ENCODE measurements at places on chromosomes 5 and 9. TPM values are rescaled to one million over a fixed set of nuclear protein-coding genes. Genes with fewer than 3 reads are reported as not detected.

FABP6 gene
- total RNA-seq: not detected

EGFL7 gene
- total RNA-seq: 1.1 TPM

TTLL11 gene
- 3.9 TPM for total RNA-seq

PCDHGA1 gene
- 0.31 TPM for total RNA-seq

MARVELD2 gene
- total RNA-seq: 0.43 TPM

SOWAHA gene
- not detected for total RNA-seq

- H3K27ac ChIP-seq: no peak overlapping the region
- peaks cover 1% of the 10 kb centered on the region for H3K4me1 ChIP-seq
- no peaks in the 10 kb centered on the region for H3K27me3 ChIP-seq
- no peak overlapping the region for H3K4me3 ChIP-seq
- H3K36me3 ChIP-seq: peaks cover 7% of the 10 kb centered on the region
- no peak for DNase-seq
Measured at GRCh38 chr5:150710165-150710564, 9.3 kb upstream of the RBM22 start.

DNA sequence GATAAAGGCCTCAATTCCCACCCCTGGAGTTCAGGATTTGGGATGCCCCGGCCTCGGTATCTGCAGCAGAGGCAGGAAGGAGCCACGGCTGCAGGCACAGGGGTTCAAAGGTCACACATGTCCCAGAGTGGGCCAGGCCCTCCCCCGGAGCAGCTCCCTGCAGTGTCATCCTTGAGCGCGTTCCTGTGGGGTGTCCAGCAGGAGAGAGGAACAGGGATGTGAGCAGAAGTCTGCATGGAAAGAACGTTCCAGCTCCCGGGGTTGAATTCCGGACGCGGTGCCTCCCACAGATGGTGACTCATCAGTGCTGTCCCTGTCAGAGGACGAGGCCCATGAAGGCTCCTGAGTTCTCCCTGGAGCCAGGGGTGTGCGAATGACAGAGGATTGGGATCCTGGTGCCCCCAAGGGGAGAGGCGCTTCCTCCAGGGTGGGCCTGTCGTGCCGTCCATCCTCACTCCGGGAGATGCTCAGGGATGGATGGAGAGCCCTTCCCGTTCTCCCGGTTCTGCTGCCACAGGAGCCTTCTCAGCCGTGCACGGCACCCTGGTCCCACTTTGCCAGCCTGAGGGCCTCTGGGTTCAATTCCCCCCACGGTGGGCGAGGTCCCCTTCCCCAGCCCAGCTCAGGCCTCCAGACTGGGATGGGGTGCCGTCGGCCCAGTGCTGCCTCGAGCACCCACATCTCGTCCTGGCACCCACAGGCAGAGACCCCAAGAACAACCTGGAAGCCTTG is 3.1 kb downstream of the LCN1 start:
- DNase-seq: no peak
- peaks cover 4% of the 10 kb centered on the region for H3K27me3 ChIP-seq
- no peaks in the 10 kb centered on the region for H3K36me3 ChIP-seq
- peaks cover 1% of the 10 kb centered on the region for H3K4me1 ChIP-seq

DNA sequence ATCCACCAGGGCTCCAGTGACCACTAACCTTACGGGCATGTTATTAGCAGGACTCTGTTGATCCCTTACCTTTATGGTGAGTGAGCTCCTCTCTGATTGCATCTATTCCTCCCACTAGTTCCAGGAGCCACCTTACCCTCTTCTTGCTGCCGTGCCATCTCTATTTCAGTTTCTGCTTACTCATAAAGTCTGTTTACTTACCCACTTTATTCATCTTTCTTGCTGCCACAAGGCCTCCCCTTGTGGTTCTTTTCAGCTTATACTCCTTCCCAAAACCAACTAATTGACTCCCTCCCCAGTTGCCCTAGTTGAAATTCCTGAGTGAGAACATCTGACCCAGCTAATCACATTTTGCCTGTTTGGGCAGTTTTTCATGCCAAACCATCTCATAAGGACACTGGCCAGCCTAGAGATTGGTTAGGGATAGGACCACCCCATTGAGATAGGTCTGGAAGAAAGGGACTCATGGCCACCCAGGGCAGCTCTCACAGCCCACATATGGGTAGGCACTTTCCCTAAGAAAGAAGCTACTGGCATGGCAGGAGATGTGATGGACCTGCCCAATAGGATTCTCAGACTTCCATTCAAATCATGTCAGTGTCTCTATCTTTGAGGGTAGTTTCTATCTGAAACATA is 412.7 kb downstream of the EFNA5 start:
- no peaks in the 10 kb centered on the region for H3K36me3 ChIP-seq
- no peaks in the 10 kb centered on the region for H3K4me1 ChIP-seq
- H3K27ac ChIP-seq: no peak overlapping the region
- DNase-seq: no peak
- no peak overlapping the region for H3K4me3 ChIP-seq

DNA sequence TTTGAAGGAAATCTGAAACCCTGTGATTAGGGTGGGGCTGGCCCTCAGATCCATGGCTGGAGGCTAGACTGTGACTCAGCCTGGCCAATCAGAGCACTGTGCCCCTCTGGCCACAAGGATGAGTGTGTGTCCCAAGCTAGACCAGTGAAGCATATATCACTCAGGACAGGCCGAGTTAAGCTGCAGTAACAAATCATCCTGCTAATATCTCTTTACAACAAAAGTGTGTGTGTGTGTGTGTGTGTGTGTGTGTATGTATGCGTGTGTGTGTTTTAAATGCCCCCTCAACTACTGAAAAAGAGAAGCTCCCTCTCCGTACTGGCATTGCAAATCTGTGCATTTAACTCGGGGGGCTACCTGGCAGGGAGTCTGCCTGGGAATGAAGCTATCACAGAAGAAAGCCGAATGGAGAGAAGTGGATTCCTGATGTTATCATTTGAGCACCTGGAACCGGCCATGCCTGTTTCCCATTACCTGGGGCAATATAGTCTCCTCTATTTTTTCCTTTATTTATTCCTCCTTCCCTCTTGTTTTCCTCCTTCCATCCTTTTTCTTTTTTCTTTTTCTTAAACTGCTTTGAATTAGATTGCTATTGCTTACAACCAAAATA is 25.6 kb downstream of the STC2 start:
- no peak for DNase-seq
- H3K4me1 ChIP-seq: no peaks in the 10 kb centered on the region
- H3K36me3 ChIP-seq: no peaks in the 10 kb centered on the region
- H3K27me3 ChIP-seq: peaks cover 37% of the 10 kb centered on the region
- H3K4me3 ChIP-seq: no peak overlapping the region
- no peak overlapping the region for H3K27ac ChIP-seq

DNA sequence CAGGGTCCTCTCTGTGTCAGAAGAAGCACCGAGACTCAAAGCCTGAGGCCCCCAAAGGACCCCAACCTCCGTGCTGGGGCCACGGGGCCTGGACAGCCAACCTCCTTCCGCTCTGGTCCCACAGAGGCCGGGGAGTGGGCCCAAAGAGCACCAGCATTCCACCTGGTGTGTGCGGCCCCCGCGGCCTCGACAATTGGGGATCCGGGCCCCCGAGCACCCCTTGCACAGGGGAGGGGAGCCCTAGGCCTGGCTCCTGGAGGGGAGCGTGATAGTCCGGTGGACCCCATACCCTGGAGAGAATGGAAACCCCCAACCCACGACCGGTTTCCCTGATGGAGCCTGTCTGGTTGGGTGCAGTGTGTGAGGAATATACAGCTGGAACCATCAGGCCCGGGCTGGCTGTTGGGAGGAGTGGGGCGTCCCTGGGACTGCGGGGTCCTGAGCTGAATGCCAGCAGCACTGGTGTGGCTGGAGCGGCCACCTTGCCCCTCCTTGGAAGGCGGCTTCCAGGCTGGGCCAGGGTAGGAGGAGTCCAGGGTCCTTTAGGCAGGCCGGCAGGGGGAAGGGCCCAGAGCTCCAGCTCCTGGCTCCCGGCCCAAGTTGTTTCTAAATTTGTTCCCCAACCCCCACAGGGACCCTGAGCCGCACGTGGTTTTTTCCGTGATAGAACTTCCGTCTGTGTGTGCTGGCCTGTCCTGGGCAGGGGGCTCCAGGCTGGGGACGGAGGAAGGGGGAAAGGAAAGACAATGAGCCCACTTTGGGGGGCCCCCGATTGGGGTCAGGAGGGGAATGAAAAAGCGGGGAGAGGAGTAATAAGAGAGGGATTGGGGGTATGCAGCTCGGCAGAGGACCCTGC is 825 bp upstream of the TOR4A start:
- peaks cover 1% of the 10 kb centered on the region for H3K4me1 ChIP-seq
- peak overlapping the region; percentile 83 for H3K27ac ChIP-seq

DNA sequence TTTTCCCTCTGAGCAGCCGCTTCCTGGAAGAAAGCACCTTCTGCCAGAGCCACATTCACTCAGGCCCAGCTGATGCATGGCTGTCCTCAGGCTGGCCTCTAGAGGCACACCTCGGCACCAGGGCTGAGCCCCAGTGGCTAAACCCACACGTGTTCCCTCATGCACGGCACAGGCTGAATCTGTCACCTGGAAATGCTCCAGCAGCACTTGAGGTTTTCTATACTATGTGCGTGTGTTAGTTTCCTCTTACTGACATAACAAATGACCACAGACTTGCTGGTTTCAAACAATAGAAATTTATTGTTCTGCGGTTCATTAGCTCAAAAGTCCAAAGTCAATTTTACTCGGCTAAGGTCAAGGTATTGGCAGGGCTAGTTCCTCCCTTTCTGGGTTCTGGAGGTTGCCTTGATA is 141.4 kb downstream of the LRRC70 start:
- no peaks in the 10 kb centered on the region for H3K4me1 ChIP-seq
- no peak overlapping the region for H3K27ac ChIP-seq
- no peak overlapping the region for H3K4me3 ChIP-seq

- H3K36me3 ChIP-seq: no peaks in the 10 kb centered on the region
- no peaks in the 10 kb centered on the region for H3K27me3 ChIP-seq
- DNase-seq: no peak
- no peak overlapping the region for H3K27ac ChIP-seq
Measured at GRCh38 chr5:107325866-107326265, 344.9 kb downstream of the EFNA5 start.

GRCh38 chr9:121952611-121953010 is 140.5 kb downstream of the TTLL11 start:
- H3K27me3 ChIP-seq: peaks cover 11% of the 10 kb centered on the region
- no peak for DNase-seq
- H3K27ac ChIP-seq: no peak overlapping the region
- peaks cover 5% of the 10 kb centered on the region for H3K4me1 ChIP-seq
- H3K36me3 ChIP-seq: no peaks in the 10 kb centered on the region

GRCh38 chr9:75933982-75934381 is 43.5 kb downstream of the PCSK5 start:
- H3K27me3 ChIP-seq: no peaks in the 10 kb centered on the region
- peaks cover 21% of the 10 kb centered on the region for H3K36me3 ChIP-seq
- DNase-seq: no peak
- no peak overlapping the region for H3K4me3 ChIP-seq
- H3K4me1 ChIP-seq: peaks cover 14% of the 10 kb centered on the region

- no peak overlapping the region for H3K4me3 ChIP-seq
- H3K27me3 ChIP-seq: peaks cover 9% of the 10 kb centered on the region
- no peak overlapping the region for H3K27ac ChIP-seq
- no peaks in the 10 kb centered on the region for H3K36me3 ChIP-seq
Measured at GRCh38 chr5:88507261-88507660, 238.6 kb upstream of the TMEM161B start.

DNA sequence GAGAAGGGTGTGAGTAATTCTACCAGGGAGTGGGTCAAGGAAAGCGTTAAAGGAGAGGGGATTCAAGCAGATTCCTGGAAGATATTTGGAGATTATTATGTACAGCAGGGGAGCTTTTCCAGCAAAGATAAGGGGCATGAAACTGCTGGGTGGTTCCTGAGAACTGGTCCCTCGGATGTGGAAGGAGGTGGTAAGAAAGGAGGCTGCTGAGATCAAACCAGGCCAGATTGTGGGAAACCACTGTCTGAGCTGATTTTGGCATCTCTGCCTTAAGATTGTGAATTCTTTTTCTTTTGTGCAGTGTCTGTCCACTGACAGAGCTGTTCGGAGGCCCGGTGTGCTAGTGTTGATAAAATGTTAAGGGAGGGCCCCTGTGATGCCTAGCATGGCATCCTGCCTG is 45.4 kb downstream of the SNX30 start:
- no peak overlapping the region for H3K4me3 ChIP-seq
- H3K36me3 ChIP-seq: peaks cover 1% of the 10 kb centered on the region
- peaks cover 9% of the 10 kb centered on the region for H3K4me1 ChIP-seq
- no peak overlapping the region for H3K27ac ChIP-seq
- H3K27me3 ChIP-seq: no peaks in the 10 kb centered on the region

DNA sequence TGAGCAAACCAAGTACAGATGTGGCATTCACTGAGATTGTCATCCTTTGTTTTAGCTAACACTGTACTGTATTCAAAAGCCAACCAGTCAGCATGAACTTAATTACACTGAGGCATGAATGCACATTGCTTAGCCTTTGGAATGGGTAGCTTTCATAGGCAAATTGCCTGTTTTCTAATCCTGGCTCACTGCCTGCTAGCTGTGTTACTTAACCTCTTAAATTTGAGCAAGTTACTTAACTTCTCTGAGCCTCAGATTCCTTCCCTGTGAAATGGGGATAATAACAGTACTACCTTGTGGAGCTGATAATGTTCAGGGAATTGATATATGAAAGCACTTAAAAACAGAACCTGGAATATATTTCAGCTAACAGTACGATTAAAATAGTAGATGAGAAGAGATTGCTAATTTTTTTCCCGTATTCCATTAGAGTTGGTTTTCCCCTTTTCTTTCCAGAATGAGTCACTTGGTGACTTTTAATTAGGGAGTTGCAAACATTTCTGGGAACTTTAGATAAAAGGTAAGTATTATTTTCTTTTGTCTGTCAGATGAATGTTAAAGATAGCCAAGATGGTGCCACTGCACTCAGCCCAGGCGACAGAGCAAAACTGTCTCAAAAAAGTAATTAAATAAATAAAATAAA is 43.9 kb downstream of the ARRDC3 start:
- no peaks in the 10 kb centered on the region for H3K4me1 ChIP-seq
- no peaks in the 10 kb centered on the region for H3K36me3 ChIP-seq
- DNase-seq: no peak
- H3K4me3 ChIP-seq: no peak overlapping the region

GRCh38 chr5:124121198-124121597 is 609.2 kb downstream of the CSNK1G3 start:
- DNase-seq: no peak
- H3K4me3 ChIP-seq: no peak overlapping the region
- H3K27me3 ChIP-seq: no peaks in the 10 kb centered on the region

- peaks cover 23% of the 10 kb centered on the region for H3K27me3 ChIP-seq
- no peak overlapping the region for H3K27ac ChIP-seq
- no peak for DNase-seq
Measured at GRCh38 chr5:569868-570361, 42.2 kb upstream of the CEP72 start.

DNA sequence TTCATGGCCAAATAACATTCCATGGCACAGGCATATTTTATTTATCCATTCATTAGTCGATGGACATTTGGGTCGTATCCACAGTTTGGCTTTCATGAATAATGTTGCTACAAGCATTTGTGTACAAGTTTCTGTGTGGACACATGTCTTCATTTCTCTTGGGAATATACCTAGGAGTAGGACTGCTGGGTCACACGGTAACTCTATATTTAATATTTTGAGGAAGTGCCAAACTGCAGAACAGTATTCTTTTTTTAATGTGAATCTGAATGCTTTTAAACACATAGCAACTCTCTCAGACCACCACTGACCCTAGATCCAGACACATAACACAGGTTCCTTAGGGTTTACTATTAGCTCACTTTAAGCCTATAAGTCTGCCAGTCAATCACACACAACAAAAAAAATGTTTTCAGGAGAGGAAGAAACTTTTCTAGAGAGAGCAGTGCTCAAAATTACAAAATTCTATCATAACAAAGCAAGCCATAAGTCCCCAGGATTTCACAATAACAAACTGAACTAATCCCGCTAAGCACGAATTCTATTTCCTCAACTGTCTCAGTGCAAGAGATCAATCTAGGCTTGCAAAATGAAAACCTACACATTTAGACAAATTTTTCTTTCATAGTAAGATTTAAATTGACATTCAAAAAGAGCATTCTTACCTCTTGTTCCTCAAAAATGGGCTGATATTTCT is 41.8 kb upstream of the GABBR2 start:
- H3K27ac ChIP-seq: no peak overlapping the region
- H3K4me1 ChIP-seq: no peaks in the 10 kb centered on the region
- H3K36me3 ChIP-seq: peaks cover 7% of the 10 kb centered on the region
- no peaks in the 10 kb centered on the region for H3K27me3 ChIP-seq
- H3K4me3 ChIP-seq: no peak overlapping the region
- no peak for DNase-seq
